ENCODE measurements at places on chromosomes 5 and 9.

DNA sequence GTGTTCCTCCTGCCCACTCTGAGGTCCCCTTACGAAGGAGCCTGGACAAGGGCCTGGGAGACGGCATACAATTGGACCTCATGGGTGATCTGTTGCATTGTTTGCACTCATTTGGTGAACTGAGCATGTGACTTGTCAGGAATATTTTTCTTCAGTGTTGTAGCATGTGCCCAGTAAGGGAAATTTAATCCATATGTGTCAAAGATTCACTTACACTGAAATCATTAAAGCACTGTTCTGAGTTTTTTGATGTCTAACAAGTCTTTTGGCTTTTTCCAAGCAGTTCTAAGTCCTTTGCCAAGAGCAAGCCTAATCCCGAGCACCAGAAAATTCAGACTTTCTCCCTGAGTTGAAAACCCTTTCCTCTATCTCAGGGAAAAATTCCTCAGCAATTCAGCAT lies 61.6 kb upstream of the RPS23 start:
- DNase-seq: no peak

GRCh38 chr9:114054191-114054690 lies 23.9 kb downstream of the AMBP start:
- no peak for DNase-seq

- no peak for DNase-seq
Observed at GRCh38 chr5:9537223-9538141, 8.4 kb downstream of the SEMA5A start.

DNA sequence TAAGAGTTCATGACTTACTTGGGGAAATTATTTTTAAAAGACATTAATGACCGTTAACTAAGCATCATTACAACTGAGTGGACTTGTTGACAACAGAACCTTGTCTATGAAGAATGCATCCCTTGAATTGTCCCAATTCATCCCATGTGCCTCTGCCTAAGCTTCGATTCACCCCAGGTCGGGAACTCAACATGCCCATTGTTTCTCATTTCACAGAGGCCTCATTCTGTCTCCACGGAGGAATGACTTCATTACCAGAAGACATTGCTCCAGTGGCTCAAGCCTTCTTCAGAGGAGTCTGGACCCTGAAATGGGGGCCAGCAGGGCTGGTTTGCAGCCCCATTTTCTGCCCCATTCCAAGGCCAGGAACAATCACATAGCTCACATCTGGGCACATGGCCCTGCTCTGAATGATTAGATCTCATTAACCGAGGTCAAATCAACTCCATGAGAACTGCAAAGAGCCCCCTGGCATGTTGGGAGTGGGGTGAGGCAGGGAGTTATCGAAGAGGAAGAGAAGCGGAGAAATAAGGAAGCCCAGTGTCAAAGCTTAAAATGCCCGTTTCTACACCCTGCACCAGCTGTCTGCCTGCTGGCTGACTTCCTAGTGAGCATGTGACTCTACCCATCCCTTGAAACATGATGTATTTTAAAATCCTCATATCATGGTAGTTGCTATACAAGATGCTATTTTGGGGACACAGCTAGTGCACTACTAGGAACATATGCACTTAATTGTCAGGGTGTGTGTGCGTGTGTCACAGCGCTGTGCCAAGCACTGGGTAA lies 137.3 kb downstream of the LHFPL2 start:
- DNase-seq: no peak

DNA sequence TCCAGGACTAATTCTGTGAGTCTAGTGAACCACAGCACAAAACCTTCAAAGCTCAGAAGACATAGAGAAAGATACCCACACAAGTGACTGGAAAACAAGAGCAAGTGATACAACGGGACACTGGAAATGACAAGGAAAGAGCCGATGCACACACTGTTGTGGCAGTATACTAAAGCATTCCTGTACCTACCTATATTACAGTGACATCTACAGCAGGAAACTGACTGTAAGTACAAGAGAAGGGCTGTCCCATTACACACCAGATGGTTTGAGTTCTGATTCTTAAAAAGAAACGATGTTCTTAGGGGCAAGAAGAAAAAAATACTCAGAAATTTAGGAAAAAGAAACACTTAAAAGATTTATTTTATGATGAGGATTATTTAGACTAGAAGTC lies 18.5 kb downstream of the TMEM245 start:
- DNase-seq: no peak

- DNase-seq: no peak
Observed at GRCh38 chr5:168830833-168831232, 251.7 kb upstream of the PANK3 start.

DNA sequence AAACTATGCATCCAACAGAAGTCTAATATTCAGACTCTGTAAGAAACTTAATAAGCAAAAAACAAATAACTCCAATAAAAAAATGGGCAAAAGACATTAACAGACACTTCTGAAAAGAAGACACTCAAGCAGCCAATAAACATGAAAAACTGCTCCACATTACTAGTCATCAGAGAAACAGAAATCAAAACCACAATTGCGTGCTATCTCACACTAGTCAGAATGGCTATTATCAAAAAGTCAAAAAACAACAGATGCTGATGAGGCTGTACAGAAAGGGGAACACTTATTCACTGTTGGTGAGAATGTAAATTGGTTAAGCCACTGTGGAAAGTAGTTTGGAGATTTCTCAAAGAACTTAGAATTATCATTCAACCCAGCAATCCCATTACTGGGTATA lies 101.2 kb upstream of the TRIM32 start:
- DNase-seq: no peak

GRCh38 chr5:116442931-116443551 lies 131.6 kb downstream of the SEMA6A start:
- no peak for DNase-seq

DNA sequence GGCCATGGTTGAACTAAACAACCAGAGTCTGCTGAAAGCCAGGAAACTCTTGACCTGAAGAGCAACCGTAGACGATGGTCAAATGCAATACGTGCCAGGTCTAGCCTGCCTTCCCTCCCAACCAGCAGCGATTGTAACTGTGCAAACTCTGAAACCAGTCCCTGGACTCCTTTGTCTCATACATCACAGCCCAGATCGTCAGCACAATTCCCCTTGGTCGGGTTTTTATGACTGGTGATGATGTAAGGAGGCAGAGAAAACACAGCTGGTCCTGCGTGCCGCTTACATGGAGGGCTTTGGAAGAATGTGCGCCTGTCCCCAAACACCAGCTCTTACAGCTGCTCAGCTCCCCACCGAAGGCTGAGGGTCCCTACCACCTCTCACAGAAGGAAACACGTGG lies 24.6 kb downstream of the SMIM23 start:
- no peak for DNase-seq

DNA sequence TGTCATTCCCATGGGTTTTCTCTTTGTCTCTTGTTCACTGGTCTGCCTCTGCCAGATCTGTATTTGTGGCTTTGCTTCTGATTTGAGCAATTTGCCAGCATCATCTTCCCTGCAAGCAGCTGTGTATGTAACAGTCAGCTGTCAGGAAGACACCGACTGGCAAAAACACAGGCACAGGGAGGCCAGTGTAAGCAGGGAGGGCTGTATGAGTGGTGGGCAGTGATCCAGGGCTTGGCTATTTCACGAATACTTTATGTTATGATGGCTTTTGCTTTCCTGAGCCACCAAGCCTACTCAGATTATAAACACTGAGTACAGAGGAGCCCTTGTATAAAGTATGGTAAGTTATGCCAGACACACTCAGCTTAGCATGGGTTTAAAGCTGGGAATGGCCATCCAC lies 11.6 kb downstream of the BNIP1 start:
- DNase-seq: no peak

DNA sequence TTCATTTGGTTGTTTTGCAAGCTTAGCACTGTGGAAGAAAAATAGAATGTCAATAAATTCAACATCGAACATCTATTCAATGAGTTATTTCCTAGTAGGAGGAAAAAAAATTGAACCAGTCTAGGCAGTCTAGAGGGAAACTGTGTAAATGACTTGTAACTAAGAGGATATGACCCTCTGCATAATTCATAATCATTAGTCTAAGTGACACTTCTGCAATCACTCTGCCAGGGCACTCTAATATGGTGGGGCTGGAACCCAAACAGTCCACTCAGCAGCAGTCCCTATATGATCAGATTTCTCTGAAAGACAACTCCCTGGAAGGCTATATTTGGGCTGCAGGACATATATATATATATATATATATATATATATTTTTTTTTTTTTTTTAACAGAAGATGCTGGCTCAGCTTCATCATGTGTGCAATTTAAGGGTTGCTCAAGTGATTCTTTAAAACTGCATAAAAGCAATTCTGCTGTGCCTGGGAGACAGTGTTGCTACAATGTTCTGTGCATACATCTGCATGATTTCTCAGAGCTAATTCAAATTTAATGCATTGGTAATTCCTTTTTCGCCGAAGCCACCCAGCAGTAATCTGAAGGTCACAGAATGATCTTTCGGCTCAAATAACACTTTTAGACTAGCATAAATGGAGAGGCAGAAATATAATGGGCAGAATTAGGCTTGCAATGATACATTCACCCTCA lies 482.1 kb upstream of the ZNF608 start:
- no peak for DNase-seq

GRCh38 chr9:112061152-112061740 lies 113.9 kb downstream of the SUSD1 start:
- DNase-seq: peak; percentile 52

DNA sequence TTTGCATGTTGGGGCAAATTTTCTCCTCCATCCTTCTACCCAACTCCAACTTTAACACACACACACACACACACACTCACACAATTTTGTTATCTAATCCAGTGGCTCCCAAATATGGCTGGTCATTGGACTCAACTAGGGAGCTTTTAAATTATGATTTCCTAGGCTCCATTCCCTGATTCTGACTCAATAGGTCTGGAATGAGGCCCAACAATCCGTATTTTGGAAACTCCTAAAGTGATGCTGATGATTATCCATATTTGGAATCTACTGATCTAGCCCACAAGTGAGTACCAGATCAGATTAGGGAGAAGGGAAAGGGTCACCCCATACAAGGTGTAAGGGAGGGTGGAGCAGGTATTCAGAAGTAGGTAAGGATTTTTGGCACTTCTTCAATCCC lies 309.7 kb downstream of the TLE1 start:
- no peak for DNase-seq

- no peak for DNase-seq
Observed at GRCh38 chr5:63553073-63553472, 409.2 kb downstream of the HTR1A start.

GRCh38 chr5:7869474-7870136 lies 657 bp downstream of the MTRR start:
- DNase-seq: peak; percentile 20

DNA sequence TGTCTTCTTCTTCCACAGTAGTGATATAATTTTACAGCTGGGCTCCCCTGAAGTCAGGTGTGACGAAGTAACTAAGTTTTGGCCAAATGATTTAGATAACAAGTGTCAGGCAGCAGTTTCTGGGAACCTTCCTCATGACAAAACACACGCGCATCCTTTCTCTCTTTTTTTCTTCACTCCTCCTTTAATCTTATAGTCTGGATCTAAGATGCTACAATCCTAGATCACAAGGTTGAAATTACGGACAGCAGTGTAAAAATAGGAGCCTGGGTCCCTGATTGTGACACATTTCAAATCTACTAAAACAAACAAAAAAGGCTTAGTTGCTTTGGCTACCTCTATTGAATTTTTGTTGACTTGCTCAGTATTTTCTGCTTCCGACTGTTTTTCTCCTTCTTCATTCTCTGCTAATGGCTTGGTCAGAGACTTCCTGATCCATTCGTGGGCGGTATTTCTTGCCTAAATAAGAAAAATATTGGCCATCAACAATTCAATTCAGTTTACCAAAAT lies 36.1 kb downstream of the FAM114A2 start:
- DNase-seq: no peak

GRCh38 chr9:20782289-20782688 lies 98.2 kb downstream of the FOCAD start:
- DNase-seq: no peak

- no peak for DNase-seq
Observed at GRCh38 chr9:79395755-79396154, 176.0 kb upstream of the TLE4 start.

DNA sequence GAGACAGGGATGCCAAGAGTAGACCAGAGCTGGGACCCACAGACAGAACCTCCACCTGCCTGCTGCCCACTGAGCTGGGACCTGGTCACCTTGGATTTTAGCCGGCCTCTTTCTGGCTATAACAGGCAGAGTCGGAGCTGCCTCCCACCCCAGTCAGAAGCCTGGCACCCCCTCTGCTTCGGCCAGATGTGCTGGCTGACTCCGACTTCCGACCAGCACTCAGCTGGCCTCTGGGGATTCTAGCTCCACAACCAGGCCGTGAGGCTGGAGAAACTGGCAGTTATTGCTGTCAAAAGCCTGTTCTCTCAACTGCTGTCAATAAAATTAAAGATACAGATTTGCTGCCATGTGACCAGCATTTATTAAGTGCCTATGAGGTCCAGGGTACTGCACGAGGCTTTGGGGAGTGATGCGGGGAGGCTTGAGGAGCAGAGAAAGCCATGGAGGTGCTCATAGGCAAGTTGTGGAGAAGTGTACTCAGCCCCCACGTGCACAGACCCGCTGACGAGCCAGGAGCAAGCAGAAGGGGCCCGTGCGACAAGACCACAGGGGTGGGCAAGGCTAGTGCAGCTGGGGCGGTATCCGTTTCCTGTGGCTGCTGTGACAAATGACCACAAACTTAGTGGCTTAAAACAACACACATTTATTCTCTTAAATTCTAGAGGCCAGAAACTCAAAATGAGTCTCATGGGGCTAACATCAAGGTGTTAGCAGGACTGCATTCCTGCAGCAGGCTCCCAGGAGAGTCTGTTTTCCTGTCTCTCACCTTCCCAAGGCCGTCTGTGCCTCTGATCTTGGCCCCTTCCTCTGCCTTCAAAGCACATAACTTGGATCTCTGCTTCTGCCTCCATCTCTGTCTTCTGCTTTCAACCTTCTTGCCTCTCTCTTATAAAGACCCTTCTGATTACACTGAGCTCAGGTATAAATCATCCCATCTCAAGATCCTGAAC lies 13.1 kb downstream of the GFI1B start:
- DNase-seq: no peak
